Activated naive CD8-positive, alpha-beta T cell treated with anti-CD3 and anti-CD28 coated beads, Interleukin-2, amount 10 ng/mL, durations not matched to agents 7 days and 5 days (primary cell): ENCODE measurements at places on chromosomes 2 and 18.

GRCh38 chr2:222606306-222606705, 49.6 kb downstream of the FARSB start:
- DNase-seq, result no peak

DNA sequence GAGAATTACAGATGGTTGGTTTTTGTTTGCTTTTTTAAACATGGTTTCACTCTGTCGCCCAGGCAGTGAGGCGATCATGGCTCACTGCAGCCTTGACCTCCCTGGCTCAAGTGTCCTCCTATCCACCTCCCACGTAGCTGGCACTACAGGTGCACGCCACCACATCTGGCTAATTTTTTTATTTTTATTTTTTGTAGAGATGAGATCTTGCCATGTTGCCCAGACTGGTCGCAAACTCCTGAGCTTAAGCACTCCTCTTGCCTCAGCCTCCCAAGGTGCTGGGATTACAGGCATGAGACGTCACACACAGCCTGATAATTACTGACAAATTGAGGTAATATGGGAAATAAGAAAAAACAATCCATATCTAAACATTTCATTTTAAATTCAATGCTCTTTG, 110.5 kb upstream of the ZSWIM2 start:
- DNase-seq, result no peak

DNA sequence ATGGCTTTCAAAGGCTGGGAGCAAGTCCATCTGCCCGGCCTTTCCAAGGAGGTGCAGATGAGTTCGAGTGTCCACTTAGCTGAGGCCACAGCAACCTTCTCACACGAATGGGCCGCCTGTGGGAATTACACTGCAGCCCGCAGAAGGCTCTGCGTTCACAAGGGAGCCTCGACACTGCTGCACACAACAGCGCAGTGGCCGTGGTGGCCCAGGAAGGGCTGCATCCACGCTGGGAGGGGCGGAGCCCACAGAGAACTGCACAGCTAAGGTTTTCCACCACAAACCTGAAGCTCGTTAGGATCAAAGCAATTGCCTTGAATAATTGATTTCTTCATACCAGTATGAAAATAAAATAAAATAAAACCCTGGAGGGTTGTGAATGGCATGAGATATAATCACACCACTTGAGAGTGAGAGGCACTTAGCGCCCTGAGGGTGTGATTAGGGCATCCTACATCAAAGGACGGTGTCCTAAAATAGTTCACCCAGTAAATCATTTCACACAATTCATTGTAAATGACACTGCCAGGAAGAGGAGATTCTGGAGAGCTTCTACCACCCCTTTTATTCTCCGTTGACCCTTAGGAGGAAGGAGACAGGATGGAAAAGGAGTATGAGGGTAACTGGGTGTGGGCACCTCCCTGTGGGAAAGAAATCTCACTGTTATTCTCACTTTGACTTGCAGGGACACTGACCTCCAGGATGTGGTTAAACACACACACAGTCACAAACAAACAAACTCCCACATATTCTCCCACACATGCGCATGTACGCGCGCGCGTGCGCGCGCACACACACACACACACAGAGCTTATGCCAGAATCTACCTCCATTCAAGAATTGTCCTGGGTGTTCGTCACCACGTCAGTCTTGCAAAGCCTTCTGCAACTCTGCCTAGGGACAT, 256.6 kb upstream of the ID2 start:
- DNase-seq, result no peak

- no peak for DNase-seq
These were observed 69.3 kb downstream of the NOL10 start for GRCh38 chr2:10620481-10620880.

GRCh38 chr18:62164855-62165487, 21.9 kb downstream of the PIGN start:
- no peak for DNase-seq

GRCh38 chr2:18558458-18558857, 2.0 kb downstream of the RDH14 start:
- DNase-seq, result no peak

- no peak for DNase-seq
These were observed 196.1 kb downstream of the ANKRD30B start for GRCh38 chr18:14943967-14944636.

GRCh38 chr2:230170532-230170931, 49.3 kb downstream of the SP110 start:
- no peak for DNase-seq

DNA sequence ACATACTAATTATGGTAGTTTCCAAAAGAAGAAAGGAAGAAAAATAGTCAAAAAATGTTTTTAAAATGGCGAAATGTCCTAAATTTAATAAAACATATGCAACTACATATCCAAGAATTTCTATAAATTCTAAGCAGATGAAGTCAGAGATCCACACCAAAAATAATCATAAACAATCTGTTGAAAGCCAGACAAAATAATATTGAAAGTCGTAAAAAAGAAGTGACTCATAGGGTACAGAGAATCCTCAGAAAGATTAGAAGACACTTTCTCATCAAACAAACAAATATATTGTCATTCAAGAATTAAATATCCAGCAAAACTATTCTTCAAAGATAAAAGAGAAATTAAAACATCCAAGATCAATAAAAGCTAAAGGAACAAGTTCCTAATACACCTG, 281.4 kb upstream of the ZNF804A start:
- no peak for DNase-seq
